ENCODE measurements at places on chromosomes 2 and 18. TPM values are rescaled to one million over a fixed set of nuclear protein-coding genes. Genes with fewer than 3 reads are reported as not detected.

The LRRC30 gene
- not detected for total RNA-seq

DNA sequence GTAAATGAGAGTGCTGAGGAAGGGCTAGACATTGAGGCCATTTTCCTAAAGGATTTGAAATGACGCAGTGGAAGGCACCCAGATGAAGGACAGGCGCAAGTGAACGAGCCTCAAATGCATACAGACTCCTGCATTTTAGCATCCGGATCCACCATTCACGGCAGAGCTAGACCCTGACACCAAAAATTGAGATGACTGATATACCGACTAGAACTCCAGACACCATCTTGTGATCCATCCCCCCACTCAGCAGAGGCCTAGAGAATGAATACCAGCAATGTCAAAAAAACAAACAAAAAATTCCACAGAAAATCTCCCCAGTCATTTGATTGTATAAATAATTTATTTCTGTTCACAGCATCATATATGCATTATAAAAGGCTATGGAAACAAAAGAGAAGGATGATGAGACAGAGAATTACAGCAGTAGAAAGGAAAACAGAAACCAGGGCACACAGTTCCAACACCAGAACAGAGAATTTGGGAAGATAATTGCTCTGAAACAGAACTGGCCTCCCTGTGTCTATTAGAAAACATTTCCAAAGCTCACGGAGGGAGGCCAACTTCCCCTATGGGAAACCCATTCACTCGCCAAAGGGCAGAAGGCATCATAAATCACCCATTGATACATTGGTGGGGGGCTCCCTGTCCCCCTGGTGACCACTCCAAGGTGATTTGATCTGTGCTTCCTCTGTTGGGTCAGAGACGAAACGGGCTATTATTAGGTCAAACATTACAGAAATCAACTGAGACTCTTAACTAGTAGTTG is 4.0 kb downstream of the ARL4C start:
- no peaks in the 10 kb centered on the region for H3K27me3 ChIP-seq
- H3K27ac ChIP-seq: peak overlapping the region; percentile 14
- H3K36me3 ChIP-seq: no peaks in the 10 kb centered on the region
- no peak for DNase-seq
- H3K4me1 ChIP-seq: peaks cover 34% of the 10 kb centered on the region
- peak overlapping the region; percentile 11 for H3K4me3 ChIP-seq

DNA sequence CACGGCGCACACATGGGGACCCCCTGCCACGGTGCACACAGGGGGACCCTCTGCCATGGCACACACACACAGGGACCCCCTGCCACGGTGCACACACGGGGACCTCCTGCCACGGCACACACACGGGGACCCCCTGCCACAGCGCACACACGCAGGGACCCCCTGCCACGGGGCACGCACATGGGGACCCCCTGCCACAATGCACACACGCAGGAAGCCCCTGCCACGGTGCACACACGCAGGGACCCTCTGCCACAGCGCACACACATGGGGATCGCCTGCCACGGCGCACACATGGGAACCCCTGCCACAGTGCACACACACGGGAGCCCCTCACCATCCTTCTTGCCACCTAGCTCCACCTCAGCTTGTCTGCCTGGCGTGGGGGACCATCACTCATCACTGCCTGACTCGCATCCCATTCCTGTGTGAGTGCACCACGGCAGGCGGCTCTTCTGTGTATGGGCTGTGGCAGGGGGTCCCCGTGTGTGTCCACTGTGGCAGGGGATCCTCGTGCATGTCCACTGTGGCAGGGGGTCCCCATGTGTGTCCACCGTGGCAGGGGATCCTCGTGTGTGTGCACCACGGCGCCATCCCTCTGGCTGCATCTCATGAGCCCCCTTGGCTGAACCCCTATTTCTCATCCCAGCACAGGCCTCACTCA is 206.7 kb downstream of the EIPR1 start:
- H3K27ac ChIP-seq: no peak overlapping the region
- peaks cover 9% of the 10 kb centered on the region for H3K4me1 ChIP-seq

The EVX2 gene
- total RNA-seq: 0.98 TPM

The GMPPA gene
- 35.4 TPM for total RNA-seq

The IL1R1 gene
- total RNA-seq: 79.6 TPM

DNA sequence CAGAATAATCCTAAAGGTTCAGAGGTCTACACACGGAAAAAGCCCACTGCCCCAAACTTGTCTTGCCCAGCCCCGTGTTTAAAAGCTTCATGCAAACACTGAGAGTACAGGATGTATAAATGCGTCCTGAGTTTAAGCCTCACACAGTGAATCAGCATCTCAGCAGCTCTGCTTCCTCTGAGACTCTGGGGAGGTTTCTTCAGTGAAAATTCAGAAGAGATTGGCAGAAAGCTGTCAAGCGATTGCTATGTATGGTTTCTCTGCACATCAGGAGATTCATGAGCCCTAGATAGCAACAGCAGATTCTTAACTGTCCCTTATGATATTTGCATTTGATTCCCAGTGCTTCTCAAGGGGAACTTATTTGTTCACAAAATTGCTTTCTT is 27.1 kb downstream of the CRACDL start:
- DNase-seq: peak; percentile 4
- H3K4me3 ChIP-seq: no peak overlapping the region
- H3K27me3 ChIP-seq: no peaks in the 10 kb centered on the region

The CKAP2L gene
- 1.2 TPM for total RNA-seq
